ENCODE measurements at places on chromosomes 5 and 9. TPM values are rescaled to one million over a fixed set of nuclear protein-coding genes. Genes with fewer than 3 reads are reported as not detected.

The HBEGF gene
- 0.41 TPM for total RNA-seq

GRCh38 chr9:90514877-90515276 lies 127.7 kb downstream of the DIRAS2 start:
- DNase-seq: no peak

GRCh38 chr9:124813501-124814163 lies 36.7 kb downstream of the OLFML2A start:
- no peak for DNase-seq

DNA sequence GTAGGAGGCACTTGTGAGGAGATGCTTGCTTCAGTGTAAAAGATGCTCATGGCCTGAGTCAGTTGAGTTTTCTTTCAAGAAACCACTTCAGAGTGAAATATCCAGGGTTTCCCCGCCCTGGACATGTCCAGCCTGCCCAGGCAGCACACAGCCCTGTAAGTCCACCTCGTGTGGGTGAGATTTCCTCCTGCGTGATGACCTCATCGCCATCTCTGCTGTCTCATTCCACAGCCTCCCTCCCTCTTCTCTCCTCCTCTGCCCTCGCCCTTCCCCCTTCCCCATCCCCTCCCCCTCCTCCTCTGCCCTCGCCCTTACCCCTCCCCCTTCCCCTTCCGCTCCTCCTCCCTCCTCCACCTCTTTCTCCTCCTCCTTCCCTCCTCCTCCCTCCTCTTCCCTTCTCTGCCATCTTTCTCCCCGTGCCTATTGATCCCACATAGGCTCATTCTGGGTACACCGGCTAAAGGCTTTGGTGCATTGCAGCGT lies 34.0 kb upstream of the NCS1 start:
- peak; percentile 94 for DNase-seq

Measured in fibroblast of the aortic adventitia (primary cell).